ENCODE measurements at places on chromosomes 3 and 15. TPM values are rescaled to one million over a fixed set of nuclear protein-coding genes. Genes with fewer than 3 reads are reported as not detected.

Gene XIRP1
- not detected for total RNA-seq

Gene DPPA2
- total RNA-seq, result not detected

Gene TGM5
- not detected for total RNA-seq

Gene CCR8
- total RNA-seq, result not detected

Gene KCNMB3
- 4.5 TPM for total RNA-seq

Gene RBPMS2
- total RNA-seq, result 3.3 TPM

Gene RPL32
- 809 TPM for total RNA-seq

GRCh38 chr15:63891079-63891767 is 57.5 kb upstream of the HERC1 start:
- H3K4me3 ChIP-seq, result no peak overlapping the region
- DNase-seq, result peak; percentile 85
- H3K4me1 ChIP-seq, result no peaks in the 10 kb centered on the region
- H3K27ac ChIP-seq, result no peak overlapping the region

DNA sequence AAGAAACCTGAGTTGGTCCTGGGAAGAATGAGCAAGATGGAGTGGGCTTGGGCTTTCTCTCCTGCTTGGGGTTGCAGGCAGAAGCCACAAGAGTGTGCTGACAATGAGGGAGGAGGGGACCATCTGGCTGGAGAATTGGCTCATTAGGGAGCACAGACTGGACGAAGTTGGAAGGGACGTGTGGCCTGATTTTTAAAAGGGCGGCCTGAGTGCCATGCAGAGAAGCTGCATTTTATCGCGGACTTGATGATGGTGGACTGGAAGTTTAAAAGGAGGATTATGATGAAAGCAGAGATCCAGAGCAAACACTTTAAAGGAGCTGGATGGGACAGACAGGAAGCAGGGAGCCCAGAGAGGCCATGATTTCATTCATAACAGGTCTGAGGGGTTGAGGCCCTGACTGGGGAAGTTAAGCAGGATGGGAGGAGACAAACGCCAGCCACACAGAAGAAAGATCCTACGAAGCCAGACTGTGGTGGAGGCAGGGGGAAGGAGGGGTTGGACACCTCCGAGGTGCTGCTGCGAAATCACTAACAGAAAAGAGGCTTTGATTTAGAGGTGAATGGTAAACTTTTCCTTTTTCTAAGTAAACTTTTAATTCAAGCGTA is 23.6 kb downstream of the TLNRD1 start:
- peak overlapping the region; percentile 45 for H3K27ac ChIP-seq
- no peak overlapping the region for H3K4me3 ChIP-seq
- H3K36me3 ChIP-seq, result no peaks in the 10 kb centered on the region
- no peak for DNase-seq

- no peaks in the 10 kb centered on the region for H3K27me3 ChIP-seq
- H3K36me3 ChIP-seq, result no peaks in the 10 kb centered on the region
- H3K4me3 ChIP-seq, result no peak overlapping the region
- H3K4me1 ChIP-seq, result no peaks in the 10 kb centered on the region
- no peak overlapping the region for H3K27ac ChIP-seq
Observed at GRCh38 chr3:106086636-106087035, 217.8 kb upstream of the CBLB start.

DNA sequence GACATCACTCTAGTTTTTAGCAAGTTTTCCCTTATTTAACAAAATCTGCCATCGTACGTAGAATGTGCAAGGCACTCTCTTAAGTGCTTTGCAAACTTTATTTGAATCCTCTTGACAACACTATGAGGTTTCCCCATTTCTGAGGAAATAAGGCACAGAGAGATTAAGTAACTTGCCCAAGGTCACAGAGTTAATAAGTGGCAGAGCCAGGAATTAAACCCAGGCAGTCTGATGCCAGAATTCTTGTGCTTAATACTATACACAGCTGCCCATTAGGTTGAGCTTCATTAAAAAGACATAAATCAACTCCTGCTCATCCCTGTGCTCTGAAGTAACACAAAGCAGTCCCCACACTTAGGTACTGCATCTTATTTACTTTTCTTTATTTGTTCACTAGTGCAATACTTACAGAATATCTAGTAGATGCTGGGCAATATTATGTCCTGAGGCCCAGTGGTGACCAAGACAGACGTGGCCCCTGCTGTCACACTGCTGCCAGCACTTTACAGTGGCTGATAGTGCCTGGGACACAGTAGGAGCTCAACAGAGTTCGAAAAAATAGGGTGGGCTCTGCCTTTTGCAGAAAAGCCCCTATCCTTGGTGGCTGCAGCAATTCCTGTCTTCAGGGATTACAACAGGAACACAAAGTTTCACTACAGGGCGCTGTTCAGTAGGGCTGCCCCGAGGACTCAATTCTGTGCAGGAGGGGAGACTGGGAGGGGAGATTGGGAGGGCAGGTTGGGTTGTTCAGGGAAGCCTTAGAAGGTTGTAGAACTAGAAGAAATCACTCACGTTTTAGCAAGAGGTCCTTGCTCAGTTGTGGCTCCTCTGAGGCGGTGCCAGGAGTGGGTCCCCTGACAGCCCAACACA is 138.3 kb upstream of the TPM1 start:
- no peaks in the 10 kb centered on the region for H3K27me3 ChIP-seq
- H3K27ac ChIP-seq, result no peak overlapping the region
- no peaks in the 10 kb centered on the region for H3K36me3 ChIP-seq
- H3K4me3 ChIP-seq, result no peak overlapping the region

GRCh38 chr3:46845860-46846623 is 17.2 kb downstream of the MYL3 start:
- no peaks in the 10 kb centered on the region for H3K27me3 ChIP-seq
- peak; percentile 81 for DNase-seq
- H3K27ac ChIP-seq, result peak overlapping the region; percentile 84
- H3K4me3 ChIP-seq, result peak overlapping the region; percentile 8
- no peaks in the 10 kb centered on the region for H3K36me3 ChIP-seq
- peaks cover 21% of the 10 kb centered on the region for H3K4me1 ChIP-seq

- H3K27ac ChIP-seq, result no peak overlapping the region
- H3K27me3 ChIP-seq, result no peaks in the 10 kb centered on the region
- H3K4me3 ChIP-seq, result no peak overlapping the region
- H3K4me1 ChIP-seq, result peaks cover 9% of the 10 kb centered on the region
Observed at GRCh38 chr3:61055447-61055846, 195.8 kb downstream of the FHIT start.

DNA sequence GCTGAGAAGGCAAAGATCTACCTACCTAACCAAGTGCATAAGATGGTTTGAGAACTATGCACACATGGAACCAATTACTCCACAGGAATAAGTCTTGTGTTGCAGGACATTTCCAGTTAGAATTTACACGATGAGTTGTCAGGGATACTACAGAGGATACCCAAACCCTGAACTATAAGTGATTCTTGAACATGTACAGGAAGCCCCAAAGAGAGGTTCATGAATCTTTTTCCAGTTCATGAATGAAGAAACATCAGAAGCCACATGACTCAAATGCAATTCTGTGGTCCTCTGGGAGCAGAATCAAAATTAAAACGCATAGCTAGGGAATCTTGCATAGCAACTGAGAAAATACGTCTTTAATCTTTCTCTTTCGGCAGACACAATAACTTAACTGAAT is 114.1 kb upstream of the LMCD1 start:
- H3K36me3 ChIP-seq, result no peaks in the 10 kb centered on the region
- no peak for DNase-seq
- no peaks in the 10 kb centered on the region for H3K4me1 ChIP-seq
- no peak overlapping the region for H3K27ac ChIP-seq
- no peak overlapping the region for H3K4me3 ChIP-seq

DNA sequence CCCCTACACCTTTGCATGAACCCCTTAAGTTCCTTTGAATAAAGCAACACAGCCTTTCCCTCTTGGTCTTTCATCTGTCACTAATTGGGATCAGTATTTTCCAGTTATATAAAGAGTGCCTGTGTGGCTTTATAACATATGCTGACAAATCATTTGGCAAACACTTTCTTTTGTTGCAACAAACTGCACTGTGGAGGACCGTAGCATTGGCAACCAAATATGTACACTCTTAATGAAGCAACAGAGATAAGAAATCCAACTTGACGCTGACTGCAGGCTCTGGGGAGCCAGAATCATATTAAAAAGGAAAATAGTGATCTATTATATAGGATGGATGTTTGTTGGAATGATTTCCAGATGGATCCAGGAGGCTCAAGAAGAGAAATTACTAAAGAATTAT is 120.1 kb upstream of the PRICKLE2 start:
- no peaks in the 10 kb centered on the region for H3K27me3 ChIP-seq
- DNase-seq, result peak; percentile 22
- peak overlapping the region; percentile 5 for H3K27ac ChIP-seq
- peaks cover 38% of the 10 kb centered on the region for H3K4me1 ChIP-seq
- no peaks in the 10 kb centered on the region for H3K36me3 ChIP-seq
- no peak overlapping the region for H3K4me3 ChIP-seq

GRCh38 chr3:38579551-38580449 is 69.7 kb downstream of the SCN5A start:
- H3K36me3 ChIP-seq, result no peaks in the 10 kb centered on the region
- DNase-seq, result no peak
- no peaks in the 10 kb centered on the region for H3K27me3 ChIP-seq
- H3K4me3 ChIP-seq, result no peak overlapping the region
- no peaks in the 10 kb centered on the region for H3K4me1 ChIP-seq

GRCh38 chr3:58141766-58142345 is 68.9 kb downstream of the DNASE1L3 start:
- no peaks in the 10 kb centered on the region for H3K27me3 ChIP-seq
- H3K4me1 ChIP-seq, result peaks cover 10% of the 10 kb centered on the region
- H3K27ac ChIP-seq, result no peak overlapping the region
- peaks cover 62% of the 10 kb centered on the region for H3K36me3 ChIP-seq
- H3K4me3 ChIP-seq, result no peak overlapping the region

GRCh38 chr3:64049832-64050231 is 26.5 kb upstream of the PSMD6 start:
- no peak overlapping the region for H3K27ac ChIP-seq
- peaks cover 26% of the 10 kb centered on the region for H3K4me1 ChIP-seq
- H3K4me3 ChIP-seq, result no peak overlapping the region
- DNase-seq, result no peak
- no peaks in the 10 kb centered on the region for H3K36me3 ChIP-seq
- H3K27me3 ChIP-seq, result no peaks in the 10 kb centered on the region

DNA sequence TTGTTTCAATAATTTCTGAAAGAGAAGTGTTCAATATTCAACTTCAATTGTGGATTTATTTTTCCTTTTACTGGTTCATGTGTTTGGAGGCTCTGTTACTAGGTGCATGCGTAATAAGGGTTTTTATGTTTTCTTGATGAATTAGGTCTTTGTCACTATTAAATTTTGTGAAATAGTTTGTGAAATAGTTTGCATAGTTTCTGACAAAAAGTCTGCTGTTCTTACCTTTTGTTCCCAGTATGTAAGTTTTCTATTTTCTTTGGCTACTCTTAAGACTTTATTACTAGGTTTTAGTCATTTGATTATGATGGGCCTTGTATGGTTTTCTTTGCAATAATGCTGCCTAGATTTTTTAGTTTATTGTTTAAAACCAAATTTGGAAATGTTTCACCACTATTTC is 38.0 kb downstream of the MEF2A start:
- no peak overlapping the region for H3K27ac ChIP-seq
- H3K27me3 ChIP-seq, result no peaks in the 10 kb centered on the region
- no peak for DNase-seq
- H3K36me3 ChIP-seq, result no peaks in the 10 kb centered on the region
- peaks cover 8% of the 10 kb centered on the region for H3K4me1 ChIP-seq

- peak overlapping the region; percentile 100 for H3K27ac ChIP-seq
- no peak overlapping the region for H3K4me3 ChIP-seq
- peak; percentile 58 for DNase-seq
- H3K36me3 ChIP-seq, result no peaks in the 10 kb centered on the region
- peaks cover 100% of the 10 kb centered on the region for H3K4me1 ChIP-seq
Observed at GRCh38 chr15:31358957-31359701, 32.5 kb downstream of the KLF13 start.

DNA sequence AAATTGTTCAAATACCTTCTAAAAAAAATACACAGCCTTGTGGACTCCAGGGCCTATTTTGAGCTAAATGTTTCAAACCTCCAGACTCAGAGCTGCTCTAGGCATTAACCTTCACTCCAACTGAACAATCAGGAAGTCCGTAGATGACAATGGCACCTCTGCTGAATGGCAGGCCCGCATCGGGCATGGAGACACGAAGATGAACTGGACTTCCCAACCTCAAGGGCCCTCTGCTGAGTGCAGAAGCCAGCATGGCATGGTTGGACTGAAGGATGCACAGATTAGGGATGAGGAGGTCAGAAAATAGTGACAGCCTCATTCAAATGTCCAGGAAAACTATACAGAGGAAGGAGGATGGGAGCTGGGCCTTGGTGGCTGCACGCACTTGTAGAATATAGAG is 2.2 kb downstream of the FAM174B start:
- H3K36me3 ChIP-seq, result no peaks in the 10 kb centered on the region
- peak overlapping the region; percentile 97 for H3K27ac ChIP-seq
- peaks cover 53% of the 10 kb centered on the region for H3K4me1 ChIP-seq

DNA sequence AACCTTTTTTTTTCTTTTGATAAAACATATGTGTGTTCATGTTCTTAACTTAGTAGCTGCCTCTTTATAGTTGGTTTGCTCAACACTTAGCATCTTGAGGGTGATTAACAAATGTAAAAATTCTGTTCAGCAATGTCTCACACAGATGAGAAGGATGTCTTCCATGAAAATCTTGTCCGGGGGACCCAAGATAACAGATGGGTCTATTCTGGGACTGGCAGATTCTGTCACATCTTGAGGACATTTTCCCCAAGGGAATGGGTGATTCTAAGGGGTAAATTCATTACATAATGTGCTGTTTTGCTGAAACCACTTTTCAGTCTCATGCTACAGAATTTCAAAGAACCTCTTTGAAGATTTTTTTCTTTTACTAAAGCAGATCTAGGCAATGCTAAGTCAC is 342.2 kb downstream of the IGSF11 start:
- no peak overlapping the region for H3K4me3 ChIP-seq
- H3K27me3 ChIP-seq, result no peaks in the 10 kb centered on the region
- H3K36me3 ChIP-seq, result no peaks in the 10 kb centered on the region
- H3K27ac ChIP-seq, result no peak overlapping the region

GRCh38 chr3:47617086-47618010 is 38.7 kb upstream of the CSPG5 start:
- peaks cover 11% of the 10 kb centered on the region for H3K4me1 ChIP-seq
- H3K27me3 ChIP-seq, result no peaks in the 10 kb centered on the region
- H3K27ac ChIP-seq, result no peak overlapping the region
- no peak overlapping the region for H3K4me3 ChIP-seq
- no peak for DNase-seq

- H3K27me3 ChIP-seq, result no peaks in the 10 kb centered on the region
- no peaks in the 10 kb centered on the region for H3K4me1 ChIP-seq
- no peaks in the 10 kb centered on the region for H3K36me3 ChIP-seq
- no peak overlapping the region for H3K4me3 ChIP-seq
- no peak overlapping the region for H3K27ac ChIP-seq
Observed at GRCh38 chr3:141811348-141811747, 48.1 kb downstream of the GRK7 start.

DNA sequence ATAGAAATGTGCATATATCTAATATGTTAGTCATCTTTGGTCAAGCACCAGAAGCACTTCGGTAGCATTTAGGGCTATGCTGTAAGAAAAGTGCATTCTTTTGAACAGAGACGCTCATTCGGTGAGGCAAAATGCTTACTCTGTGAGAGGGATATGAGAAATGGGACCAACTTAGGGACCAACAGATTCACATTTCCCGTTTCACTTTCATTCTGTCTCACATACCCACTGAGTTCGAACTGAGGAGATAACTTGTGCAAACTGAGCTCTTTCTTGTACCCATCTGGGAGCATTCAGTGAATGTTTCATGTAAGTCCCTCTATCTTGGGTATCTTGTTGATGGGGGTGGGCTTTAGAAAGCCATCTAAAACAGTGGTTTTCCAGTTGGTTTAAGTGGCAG is 135.3 kb downstream of the FEZF2 start:
- peaks cover 6% of the 10 kb centered on the region for H3K4me1 ChIP-seq
- H3K27ac ChIP-seq, result no peak overlapping the region
- H3K4me3 ChIP-seq, result no peak overlapping the region
- H3K27me3 ChIP-seq, result no peaks in the 10 kb centered on the region
- no peaks in the 10 kb centered on the region for H3K36me3 ChIP-seq

Measured in thyroid gland (tissue), 4 donors.